Thymus (tissue), 14 donors: ENCODE measurements at places on chromosomes 3 and 15. TPM values are rescaled to one million over a fixed set of nuclear protein-coding genes. Genes with fewer than 3 reads are reported as not detected.

DNA sequence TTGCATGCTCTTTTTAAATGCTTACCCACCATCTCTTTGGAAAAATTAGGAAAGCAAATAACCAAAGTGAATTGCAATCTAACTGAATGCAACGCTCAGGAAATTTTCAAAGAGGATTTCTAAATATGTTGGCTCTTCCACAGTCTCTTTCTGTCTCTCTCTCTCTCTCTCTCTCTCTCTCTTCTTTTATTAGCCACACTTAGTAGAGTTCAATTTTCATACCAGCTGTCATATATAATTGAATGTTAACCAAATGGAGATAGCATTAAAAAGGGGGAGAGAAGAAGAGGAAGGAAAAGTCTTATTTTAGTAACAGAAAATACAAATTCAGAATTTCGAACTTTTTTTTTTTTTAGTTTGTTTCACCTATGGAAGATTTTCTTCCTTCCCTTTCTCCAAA lies 235.9 kb upstream of the GBE1 start:
- no peak for DNase-seq

DNA sequence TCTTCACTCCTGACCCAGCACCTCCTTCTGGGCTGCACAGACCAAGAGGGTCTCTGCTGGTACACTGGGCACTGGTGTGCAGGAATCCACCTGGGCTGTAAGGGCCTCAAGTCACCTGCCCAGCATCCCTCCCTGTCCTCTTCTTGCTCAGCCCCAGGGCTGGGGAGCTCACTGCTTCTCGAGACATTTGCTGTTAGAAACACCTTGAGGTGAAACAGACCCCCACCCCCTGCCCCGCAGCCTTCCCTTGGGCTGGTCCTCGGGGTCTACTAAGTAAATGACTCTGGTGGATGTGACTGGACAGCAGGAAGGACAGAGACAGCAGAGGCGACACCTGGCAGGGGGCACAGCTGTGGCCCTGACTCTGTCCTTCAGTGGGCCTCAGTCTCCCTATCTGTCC lies 29.1 kb downstream of the LOXL1 start:
- no peak for DNase-seq

- DNase-seq, result no peak
Observed at GRCh38 chr3:187594272-187594671, 75.9 kb downstream of the SST start.

- DNase-seq, result no peak
Observed at GRCh38 chr15:83327041-83327440, 42.6 kb upstream of the BNC1 start.

- no peak for DNase-seq
Observed at GRCh38 chr15:49830391-49830790, 209.5 kb downstream of the DTWD1 start.

DNA sequence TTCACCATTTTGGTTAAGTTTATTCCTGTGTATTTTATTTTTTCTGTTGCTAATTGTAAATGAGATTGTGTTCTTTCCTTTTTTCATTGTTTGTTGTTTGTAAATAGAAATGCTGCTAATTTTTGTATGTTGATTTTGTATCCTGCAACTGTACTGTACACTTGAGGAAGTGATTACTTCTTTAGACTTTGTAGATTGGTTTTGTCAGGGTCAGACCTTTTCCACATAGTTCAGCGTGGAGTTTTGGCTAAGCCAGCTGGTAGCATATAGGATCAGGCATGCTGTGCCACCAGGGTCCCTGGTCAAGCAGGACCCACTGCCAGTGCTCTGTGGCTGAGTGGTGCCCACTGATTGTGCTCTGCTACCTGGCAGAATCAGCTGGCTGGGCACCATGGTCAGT lies 80.1 kb downstream of the CD200 start:
- DNase-seq, result no peak

DNA sequence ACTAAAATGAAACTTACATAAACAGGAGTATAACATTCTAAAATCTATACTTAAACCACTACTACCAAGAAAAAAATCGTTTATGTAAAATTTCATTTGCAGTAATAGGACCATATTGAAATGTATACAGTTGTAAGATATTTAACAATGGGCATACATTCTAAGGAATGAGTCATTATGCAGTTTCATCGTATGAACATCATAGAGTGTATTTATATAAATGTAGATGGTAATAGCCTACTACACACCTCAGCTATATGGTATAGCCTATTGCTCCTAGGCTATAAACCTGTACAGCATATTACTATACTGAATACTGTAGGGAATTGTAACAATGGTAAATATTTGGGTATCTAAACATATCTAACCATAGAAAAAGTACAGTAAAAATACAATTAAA lies 79.5 kb downstream of the DPH6 start:
- no peak for DNase-seq

GRCh38 chr15:70284438-70285214 lies 186.9 kb upstream of the TLE3 start:
- no peak for DNase-seq

GRCh38 chr3:18655827-18656226 lies 230.7 kb upstream of the SATB1 start:
- no peak for DNase-seq

- peak; percentile 17 for DNase-seq
Observed at GRCh38 chr15:101307048-101307896, 12.2 kb upstream of the SNRPA1 start.

GRCh38 chr15:39215015-39215414 lies 365.9 kb upstream of the THBS1 start:
- DNase-seq, result no peak

GRCh38 chr15:91456251-91456718 lies 356.2 kb downstream of the SV2B start:
- no peak for DNase-seq

- no peak for DNase-seq
Observed at GRCh38 chr3:28139967-28140634, 101.3 kb upstream of the CMC1 start.

- DNase-seq, result no peak
Observed at GRCh38 chr3:83662381-83662960, 1296.3 kb upstream of the CADM2 start.

- peak; percentile 91 for DNase-seq
Observed at GRCh38 chr3:122793568-122794416, at the start of gene HSPBAP1. Gene HSPBAP1, minus strand, starts transcription at chr3:122793831. Its CDS starts 151 bp downstream, at chr3:122793680.

GRCh38 chr3:78026318-78026828 lies 986.5 kb downstream of the ROBO2 start:
- no peak for DNase-seq

DNA sequence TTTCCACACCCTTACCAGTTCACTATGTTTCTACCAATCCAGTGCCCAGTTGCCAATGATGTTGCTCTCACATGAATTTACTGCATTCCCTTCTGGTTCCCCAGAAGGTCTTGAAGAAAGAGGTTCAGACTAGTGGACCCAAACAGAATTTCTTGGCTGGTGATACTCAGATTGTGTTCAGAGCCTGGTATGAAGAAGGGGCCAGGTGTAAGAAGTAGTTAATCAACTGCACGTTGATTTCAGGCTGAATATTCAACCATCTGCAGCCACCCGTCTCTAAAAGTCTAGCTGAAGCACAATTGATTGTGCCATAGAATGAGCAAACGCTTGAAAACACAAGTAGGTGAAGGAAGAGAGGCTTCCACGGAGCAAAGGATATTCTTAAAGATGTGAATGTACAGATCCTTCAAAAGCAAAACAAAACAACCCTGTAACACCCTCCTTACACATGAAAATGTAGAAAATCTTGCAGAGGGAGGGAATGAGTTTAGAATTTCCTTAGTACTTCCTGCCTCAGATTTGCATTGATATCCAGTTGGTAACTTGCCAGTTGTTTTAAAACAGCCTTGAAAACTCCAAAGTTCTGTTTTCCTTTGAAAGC lies 4.7 kb downstream of the RBMS3 start:
- DNase-seq, result no peak

GRCh38 chr3:52339612-52340011 lies 23.5 kb downstream of the DNAH1 start:
- DNase-seq, result peak; percentile 89

DNA sequence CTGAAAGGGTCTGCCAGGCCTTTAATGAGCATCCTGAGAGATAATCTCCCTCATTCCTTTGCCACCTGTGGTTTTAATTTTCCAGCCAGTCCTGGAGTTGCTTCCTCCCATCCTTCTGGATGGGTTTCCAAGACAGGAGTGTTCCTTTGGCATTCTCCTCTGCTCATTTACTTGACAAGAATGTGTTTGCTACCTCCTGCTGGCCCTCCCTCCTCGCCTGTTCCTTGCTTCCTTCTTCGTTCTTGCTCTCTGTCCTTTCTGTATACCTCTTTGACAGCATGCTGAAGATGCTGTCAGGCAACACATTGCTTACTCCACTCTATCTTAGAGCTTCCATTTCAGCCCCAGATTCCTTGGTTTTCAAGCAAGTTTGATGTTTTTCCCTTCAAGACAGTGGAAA lies 46.0 kb downstream of the ERC2 start:
- DNase-seq, result no peak

Gene PLA2G4E
- polyA plus RNA-seq, result 0.62 TPM

Gene REC114
- polyA plus RNA-seq, result 0.07 TPM

Gene ARGFX
- polyA plus RNA-seq, result 0.05 TPM

Gene KNL1
- 2.4 TPM for polyA plus RNA-seq

Gene C2CD4A
- polyA plus RNA-seq, result 11.6 TPM

Gene MKRN3
- polyA plus RNA-seq, result 1.3 TPM

Gene CCR3
- polyA plus RNA-seq, result 0.27 TPM

Gene LMAN1L
- 0.41 TPM for polyA plus RNA-seq

Gene MYEF2
- 20.4 TPM for polyA plus RNA-seq

Gene RHOV
- polyA plus RNA-seq, result 15.3 TPM

Gene ATP13A5
- 0.37 TPM for polyA plus RNA-seq

Gene COPS2
- 47.3 TPM for polyA plus RNA-seq

Gene APOD
- 200 TPM for polyA plus RNA-seq
